ENCODE measurements at places on chromosomes 2 and 18. TPM values are rescaled to one million over a fixed set of nuclear protein-coding genes. Genes with fewer than 3 reads are reported as not detected.

The SLC4A5 gene
- not detected for total RNA-seq

The MGAT4A gene
- 89.5 TPM for total RNA-seq

The TXNDC2 gene
- total RNA-seq = not detected

The EGR4 gene
- not detected for total RNA-seq

The UGT1A8 gene
- total RNA-seq = not detected

The RBKS gene
- 1.2 TPM for total RNA-seq

The PCARE gene
- total RNA-seq = not detected

The ABCG8 gene
- not detected for total RNA-seq

The SEC11C gene
- 24.8 TPM for total RNA-seq

The LOXHD1 gene
- total RNA-seq = 0.05 TPM

The RPRD1A gene
- total RNA-seq = 58.4 TPM

The SLC9A4 gene
- not detected for total RNA-seq

The SLC19A3 gene
- not detected for total RNA-seq

The CREG2 gene
- total RNA-seq = 1.4 TPM

The ABHD1 gene
- not detected for total RNA-seq

The MALL gene
- 39.3 TPM for total RNA-seq

The INHA gene
- total RNA-seq = not detected

The GALNT5 gene
- total RNA-seq = 0.09 TPM

The MEP1B gene
- total RNA-seq = not detected

The DOK6 gene
- 1.0 TPM for total RNA-seq

The TTR gene
- total RNA-seq = not detected

The MERTK gene
- total RNA-seq = 25.0 TPM

The MOB4 gene
- 32.3 TPM for total RNA-seq

The CHMP1B gene
- 71.8 TPM for total RNA-seq

The ALK gene
- not detected for total RNA-seq

The ITPRID2 gene
- 191 TPM for total RNA-seq

The SLC23A3 gene
- 1.3 TPM for total RNA-seq

The CD207 gene
- total RNA-seq = not detected

The ICOS gene
- not detected for total RNA-seq

The SIX3 gene
- not detected for total RNA-seq

The DYNAP gene
- not detected for total RNA-seq

The TOGARAM2 gene
- total RNA-seq = 0.19 TPM

The CCDC68 gene
- total RNA-seq = 2.1 TPM

The ATP5F1A gene
- 911 TPM for total RNA-seq

The ESCO1 gene
- 15.8 TPM for total RNA-seq

The STPG4 gene
- total RNA-seq = not detected

The C2orf81 gene
- total RNA-seq = 0.17 TPM

The POLE4 gene
- total RNA-seq = 13.2 TPM

The ZAP70 gene
- total RNA-seq = not detected

The BABAM2 gene
- total RNA-seq = 17.8 TPM

The CCT7 gene
- total RNA-seq = 453 TPM

The IL36B gene
- not detected for total RNA-seq

Data from dermis blood vessel endothelial cell (primary cell).